ENCODE measurements at places on chromosomes 13 and 19.

- DNase-seq: no peak
Observed at GRCh38 chr13:83940742-83941141, 58.5 kb upstream of the SLITRK1 start.

- DNase-seq: no peak
Observed at GRCh38 chr19:7544626-7545025, 9.1 kb downstream of the PNPLA6 start.

GRCh38 chr19:41324921-41325639 is 15.1 kb downstream of the CCDC97 start:
- DNase-seq: no peak

GRCh38 chr13:95354680-95355487 is 53.6 kb upstream of the ABCC4 start:
- no peak for DNase-seq

DNA sequence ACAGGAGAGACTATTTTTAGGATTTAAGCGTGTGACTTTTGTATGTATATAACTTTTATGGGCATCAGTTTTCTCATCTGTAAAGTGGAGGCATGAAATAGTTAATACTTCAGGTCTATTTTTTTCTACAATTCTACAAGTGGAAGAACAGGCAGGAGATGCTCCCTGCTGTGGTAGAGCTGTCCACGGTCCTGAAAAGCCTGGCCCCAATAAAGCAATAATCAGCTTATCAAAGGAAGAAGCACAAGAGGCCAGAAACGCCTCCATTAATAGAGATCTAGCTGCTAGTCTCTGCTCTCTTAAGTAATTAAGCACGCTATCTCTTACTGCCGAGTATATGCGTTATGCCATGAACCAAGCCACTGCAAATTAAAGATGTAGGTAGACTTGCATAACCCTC is 28.0 kb upstream of the WASF3 start:
- DNase-seq: no peak
